BJ (cell line): ENCODE measurements at places on chromosomes 11 and 22.

GRCh38 chr11:103091064-103091800, 728 bp downstream of the DCUN1D5 start:
- no peak for DNase-seq

- no peak for DNase-seq
These were observed 535.1 kb upstream of the ARHGAP42 start for GRCh38 chr11:100151944-100152343.

- DNase-seq: no peak
These were observed 77.5 kb downstream of the DENND5A start for GRCh38 chr11:9187616-9188015.

DNA sequence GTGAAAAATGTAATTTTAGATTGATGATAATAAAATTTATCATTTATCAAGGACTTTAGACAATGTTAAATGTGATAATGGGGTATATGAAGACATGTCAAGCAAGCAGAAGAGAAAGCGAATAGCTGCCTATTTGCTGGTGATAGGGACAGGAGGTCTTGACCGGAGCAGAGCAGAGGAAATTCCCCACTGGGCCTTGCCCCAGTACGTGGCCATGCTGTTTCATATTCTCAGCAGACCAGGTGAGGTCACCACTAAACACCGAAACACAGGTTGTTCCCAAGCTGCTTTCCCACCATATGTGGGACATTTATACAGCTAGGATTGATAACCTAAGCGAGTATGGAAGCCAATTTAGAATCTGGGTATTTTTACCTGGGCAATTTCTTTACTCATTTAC, 1629.6 kb downstream of the FAM181B start:
- no peak for DNase-seq

GRCh38 chr11:9137293-9138132, 46.1 kb upstream of the SCUBE2 start:
- DNase-seq: no peak

DNA sequence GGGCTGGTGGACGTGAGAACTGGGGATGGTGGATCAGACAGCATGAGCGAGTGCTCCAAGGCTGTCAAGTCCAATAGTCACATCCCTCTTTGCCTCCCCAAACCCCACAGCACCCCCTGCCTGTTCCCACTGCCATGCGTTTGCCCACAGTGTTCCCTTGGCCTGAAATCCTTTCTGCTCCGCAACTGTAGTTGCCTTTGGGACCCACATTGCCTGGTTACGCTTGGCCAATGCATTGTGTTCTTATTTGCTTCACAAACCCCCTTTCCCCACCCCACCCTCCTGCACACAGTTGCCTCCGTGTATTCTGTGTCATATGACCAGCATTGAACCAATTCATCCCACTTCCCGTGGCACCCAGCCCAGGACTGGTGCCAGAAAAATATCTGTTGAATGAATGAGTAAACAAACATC, 2.1 kb upstream of the KIAA0930 start:
- no peak for DNase-seq
